Activated CD4-positive, alpha-beta T cell treated with anti-CD3 and anti-CD28 coated beads, Interleukin-2, amount 50 U/mL, for 1 hour (primary cell): ENCODE measurements at places on chromosomes 4 and X.

GRCh38 chr4:7960017-7960789 is 20.5 kb upstream of the AFAP1 start:
- no peak for DNase-seq

GRCh38 chrX:75781611-75782010 is 3.4 kb downstream of the MAGEE2 start:
- no peak for DNase-seq

GRCh38 chrX:40544343-40545266 is 36.2 kb upstream of the ATP6AP2 start:
- DNase-seq = no peak

DNA sequence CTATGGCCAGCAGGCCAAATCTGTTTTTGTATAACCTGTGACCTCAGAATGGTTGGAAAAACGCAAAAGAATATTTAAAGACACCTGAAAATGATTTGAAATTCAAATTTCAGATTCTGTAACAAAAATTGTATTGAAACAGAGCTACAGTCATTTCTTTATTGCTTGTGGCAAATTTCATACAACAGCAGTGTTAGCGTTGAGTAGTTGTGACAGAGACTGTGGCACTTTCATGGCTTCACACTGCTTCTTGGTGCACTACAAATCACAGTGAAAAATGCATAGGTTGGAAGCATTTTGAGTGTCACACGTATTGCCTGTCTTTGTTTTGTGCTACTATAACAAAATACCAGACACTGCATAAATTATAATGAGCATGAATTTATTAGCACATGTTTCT is 12.2 kb upstream of the PARM1 start:
- no peak for DNase-seq
